ENCODE measurements at places on chromosomes 6 and 20. TPM values are rescaled to one million over a fixed set of nuclear protein-coding genes. Genes with fewer than 3 reads are reported as not detected.

GRCh38 chr20:63177785-63178445, 38.0 kb downstream of the YTHDF1 start:
- no peak for DNase-seq

- DNase-seq: no peak
Measured at GRCh38 chr6:45634231-45634630, 256.5 kb upstream of the SUPT3H start.

- DNase-seq: no peak
Measured at GRCh38 chr6:161602359-161602758, 328.5 kb upstream of the AGPAT4 start.

GRCh38 chr6:158999154-158999665, 792 bp downstream of the RSPH3 start:
- no peak for DNase-seq

DNA sequence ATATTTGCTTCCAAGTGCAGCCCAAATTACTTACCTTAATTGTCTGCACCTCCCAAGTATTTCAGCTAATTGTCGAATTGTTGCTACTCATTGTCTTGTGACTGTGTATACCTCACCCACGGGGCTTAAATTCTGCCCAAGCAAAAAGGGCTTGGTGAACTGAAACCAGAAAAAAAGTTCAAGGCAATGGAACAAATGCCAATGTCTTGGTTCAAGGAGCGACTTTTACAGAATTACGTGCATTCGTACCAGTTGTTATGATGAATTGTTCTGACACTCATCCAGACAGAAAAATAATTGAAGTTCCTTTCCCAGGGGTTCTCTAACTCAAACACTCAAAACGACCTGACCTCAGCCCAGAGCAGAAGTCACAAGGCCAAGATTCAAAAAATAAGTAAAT, 13.9 kb upstream of the PXDC1 start:
- DNase-seq: no peak

- DNase-seq: no peak
Measured at GRCh38 chr20:33789109-33789857, 21.9 kb upstream of the CHMP4B start.

The SCUBE3 gene
- 0.80 TPM for polyA plus RNA-seq

The BTN1A1 gene
- polyA plus RNA-seq: 0.35 TPM

DNA sequence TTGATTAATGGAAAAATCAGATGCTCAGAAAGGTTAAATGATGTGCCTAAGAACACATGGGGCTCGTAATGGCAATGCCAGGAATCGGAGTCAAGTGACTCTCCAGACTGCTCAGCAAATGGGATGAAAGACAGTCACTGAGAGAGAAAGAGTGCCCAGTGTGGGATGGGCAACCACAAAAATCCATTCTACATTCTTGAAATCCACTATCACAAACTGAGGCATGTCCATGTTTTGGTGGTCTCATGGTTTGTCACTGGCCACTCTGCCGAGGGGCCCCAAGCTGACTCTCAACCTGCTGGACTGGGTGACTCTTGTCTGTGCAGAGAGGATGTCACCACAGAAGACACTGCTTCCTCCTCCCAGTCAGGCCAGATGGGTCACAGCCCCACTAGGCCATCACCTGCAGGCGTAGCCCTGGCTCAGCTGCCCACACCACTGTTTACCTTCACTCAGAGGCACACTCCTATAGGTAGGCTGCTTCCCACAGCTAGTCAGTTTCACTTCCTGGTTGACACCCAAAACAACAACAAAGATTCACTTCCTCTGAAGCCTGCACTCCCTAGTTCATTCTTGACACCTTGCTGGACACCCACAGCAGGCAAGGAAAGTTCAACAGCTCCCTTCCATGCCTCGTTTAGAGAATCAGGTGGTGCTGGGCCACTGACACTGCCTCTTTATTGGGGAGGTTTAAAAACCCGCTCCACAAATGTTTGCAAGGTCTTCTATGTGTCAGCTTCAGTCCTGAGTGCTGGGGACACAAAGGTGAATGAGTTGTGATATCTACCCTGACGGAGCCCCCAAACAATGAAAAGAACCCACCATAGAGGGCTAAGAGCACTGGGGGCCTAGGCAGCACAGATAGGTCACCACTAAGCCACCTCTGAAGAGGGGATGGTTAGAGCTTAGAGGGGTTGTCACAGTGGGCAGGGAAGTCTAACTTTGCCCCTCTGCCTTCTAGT, 21.7 kb downstream of the MAP1LC3A start:
- no peak for DNase-seq

The FAM83D gene
- 60.9 TPM for polyA plus RNA-seq

GRCh38 chr6:71420693-71421328, 132.2 kb downstream of the OGFRL1 start:
- DNase-seq: peak; percentile 73

DNA sequence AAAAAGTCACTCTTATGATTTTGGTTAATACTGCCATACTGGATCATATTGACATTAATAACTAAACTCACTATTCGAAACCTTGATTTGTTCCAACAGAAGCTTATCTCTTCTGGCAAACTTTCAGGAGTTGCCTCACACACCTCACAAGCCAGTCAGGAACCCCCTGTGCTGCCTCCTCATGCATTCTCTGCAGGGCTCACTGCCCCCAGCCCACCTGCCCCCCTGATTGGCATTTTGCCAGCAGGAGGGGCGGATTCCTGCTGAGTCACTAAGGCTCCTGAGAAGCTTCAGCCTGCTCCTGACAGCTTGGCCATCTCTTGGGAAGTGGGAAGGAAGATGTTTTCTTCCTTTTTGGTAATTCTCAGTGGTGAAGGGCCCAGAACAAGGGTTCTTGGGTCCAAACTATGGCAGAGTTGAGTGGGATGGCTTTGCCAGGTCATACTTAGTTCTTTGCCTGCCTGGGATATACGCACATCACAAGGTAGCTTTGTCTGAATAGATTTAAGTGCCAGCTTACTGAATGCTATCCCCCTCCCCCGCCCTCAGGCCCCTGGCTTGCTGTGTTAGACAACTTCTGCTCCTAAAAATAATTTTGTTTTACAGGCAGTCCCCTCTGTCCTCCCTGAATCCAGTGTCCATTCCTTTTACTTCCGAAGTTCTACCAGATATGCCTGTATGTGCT, 31.4 kb downstream of the SLC35F1 start:
- DNase-seq: no peak
